Small intestine (tissue), 16 donors: ENCODE measurements at places on chromosomes 7 and 10. TPM values are rescaled to one million over a fixed set of nuclear protein-coding genes. Genes with fewer than 3 reads are reported as not detected.

CELF2 gene
- 1.8 TPM for polyA plus RNA-seq

LRMDA gene
- not detected for polyA plus RNA-seq

ABCA13 gene
- 0.16 TPM for polyA plus RNA-seq

SAP25 gene
- polyA plus RNA-seq = 2.0 TPM

RET gene
- polyA plus RNA-seq = not detected

ATOH7 gene
- polyA plus RNA-seq = 0.30 TPM

LRIT1 gene
- not detected for polyA plus RNA-seq

CTAGE6 gene
- not detected for polyA plus RNA-seq

CEP55 gene
- 0.27 TPM for polyA plus RNA-seq

GRM8 gene
- 0.12 TPM for polyA plus RNA-seq

ZNF425 gene
- polyA plus RNA-seq = 3.9 TPM

SUN3 gene
- not detected for polyA plus RNA-seq

ACTR3C gene
- 9.6 TPM for polyA plus RNA-seq

DNA sequence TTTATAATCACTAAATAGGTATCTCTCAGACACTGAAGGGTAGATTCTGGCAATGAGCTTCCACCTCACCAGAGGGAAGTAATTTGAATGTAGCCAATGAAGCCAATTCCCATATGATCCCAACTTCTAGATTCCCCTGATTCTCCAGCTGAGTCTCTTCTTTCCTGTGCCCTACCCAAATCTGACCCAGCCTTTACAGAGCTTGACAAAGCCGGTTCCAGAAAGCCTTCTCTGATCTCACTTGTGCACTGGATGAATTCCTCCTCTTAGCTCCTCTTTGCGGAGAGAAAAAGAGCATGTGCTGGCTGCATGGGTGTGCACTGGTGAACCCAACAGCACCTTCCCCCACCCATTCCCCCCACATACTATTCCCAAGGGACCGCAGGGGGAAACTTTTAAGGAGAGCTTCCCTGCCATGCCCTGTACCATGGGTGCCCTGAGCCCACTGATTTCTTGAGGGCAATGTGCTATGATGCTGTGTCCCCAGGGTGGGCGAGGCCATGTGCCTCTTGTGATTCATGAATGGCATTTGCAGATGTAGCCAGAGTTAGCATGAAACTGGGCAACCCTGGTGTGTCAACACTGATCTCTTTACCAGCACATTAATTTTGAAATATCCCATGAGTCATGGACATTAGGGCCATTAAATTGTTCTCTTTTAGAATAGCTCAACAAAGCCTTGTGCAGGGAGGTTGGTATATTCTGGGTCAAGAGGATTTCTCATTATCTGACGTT lies 50.4 kb upstream of the PLEKHA1 start:
- no peak overlapping the region for H3K4me3 ChIP-seq
- H3K36me3 ChIP-seq = no peaks in the 10 kb centered on the region
- no peak overlapping the region for H3K27ac ChIP-seq
- no peaks in the 10 kb centered on the region for H3K27me3 ChIP-seq

DNA sequence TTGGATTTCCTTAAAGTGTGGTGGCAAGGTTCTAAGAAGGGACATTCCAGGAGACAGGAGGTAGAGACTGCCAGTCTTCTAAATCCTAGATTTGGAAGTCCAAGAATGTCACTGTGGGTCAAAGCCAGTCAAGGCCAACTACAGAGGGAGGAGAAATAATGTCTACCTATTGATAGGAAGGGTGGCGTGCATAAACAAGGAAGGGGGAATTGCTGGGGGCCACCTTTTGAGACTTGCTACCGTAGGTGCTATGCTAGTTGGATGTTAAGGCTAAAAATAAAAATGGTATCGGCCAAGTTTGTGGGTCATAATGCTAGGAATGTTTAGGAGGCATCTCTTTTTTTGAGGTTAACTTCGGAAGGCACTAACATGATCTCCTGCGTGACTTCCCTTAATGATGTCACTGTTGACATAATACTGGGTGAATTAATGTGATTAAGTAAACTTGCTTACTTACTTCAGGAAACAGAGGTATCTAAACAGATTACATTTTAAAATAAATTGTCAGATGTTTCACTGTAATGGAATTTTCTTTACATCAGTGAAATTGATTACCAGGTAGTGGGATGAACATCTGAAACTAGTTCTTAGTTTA lies 4.8 kb downstream of the BTRC start:
- H3K27me3 ChIP-seq = no peaks in the 10 kb centered on the region
- DNase-seq = no peak
- no peak overlapping the region for H3K4me3 ChIP-seq
- H3K27ac ChIP-seq = no peak overlapping the region

GRCh38 chr7:115249080-115249479 lies 327.2 kb downstream of the MDFIC start:
- H3K36me3 ChIP-seq = no peaks in the 10 kb centered on the region
- no peaks in the 10 kb centered on the region for H3K27me3 ChIP-seq
- no peak overlapping the region for H3K4me3 ChIP-seq
- no peak overlapping the region for H3K27ac ChIP-seq
- no peaks in the 10 kb centered on the region for H3K4me1 ChIP-seq

DNA sequence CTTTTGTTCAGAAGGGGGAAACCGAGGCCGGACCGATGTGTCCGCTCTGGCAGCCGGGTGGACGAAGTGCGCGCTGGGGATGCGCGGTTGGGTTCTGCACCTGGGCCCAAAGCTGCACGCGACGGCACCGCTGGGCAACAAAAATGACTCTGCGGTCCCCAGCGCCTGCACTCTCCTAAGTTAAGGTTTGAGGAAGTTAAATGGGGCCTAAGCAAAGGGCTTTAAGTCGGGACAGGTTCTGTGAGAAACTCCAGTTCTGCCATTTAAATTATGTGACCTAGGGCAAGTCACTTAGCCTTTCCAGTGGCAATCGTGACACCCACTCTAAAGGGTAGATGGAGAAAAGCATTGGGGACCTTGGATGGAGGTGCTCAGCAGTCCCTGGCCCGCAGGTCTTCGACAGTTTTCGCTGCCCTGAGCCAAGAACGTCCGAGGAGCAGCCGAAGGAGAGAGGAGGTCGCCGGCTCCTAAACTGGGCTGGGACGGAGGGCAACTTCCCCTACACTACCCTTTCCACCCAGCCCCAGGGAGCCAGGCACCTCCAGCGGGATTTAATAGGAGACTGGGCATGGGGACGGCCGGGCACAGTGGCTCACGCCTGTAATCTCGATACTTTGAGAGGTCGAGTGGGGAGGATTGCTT lies 534 bp upstream of the ACBD5 start:
- H3K27ac ChIP-seq = peak overlapping the region; percentile 94
- H3K4me3 ChIP-seq = peak overlapping the region; percentile 66
- no peaks in the 10 kb centered on the region for H3K36me3 ChIP-seq
- no peak for DNase-seq

GRCh38 chr10:71331736-71332135 lies 12.7 kb downstream of the SLC29A3 start:
- DNase-seq = no peak
- peaks cover 17% of the 10 kb centered on the region for H3K4me1 ChIP-seq
- peaks cover 76% of the 10 kb centered on the region for H3K36me3 ChIP-seq
- no peak overlapping the region for H3K4me3 ChIP-seq
- H3K27ac ChIP-seq = no peak overlapping the region

GRCh38 chr10:131017566-131018285 lies 293.8 kb downstream of the TCERG1L start:
- no peak overlapping the region for H3K4me3 ChIP-seq
- no peak for DNase-seq
- H3K4me1 ChIP-seq = no peaks in the 10 kb centered on the region
- H3K27me3 ChIP-seq = no peaks in the 10 kb centered on the region

GRCh38 chr10:78319371-78319770 lies 285.7 kb downstream of the RPS24 start:
- no peaks in the 10 kb centered on the region for H3K27me3 ChIP-seq
- no peaks in the 10 kb centered on the region for H3K36me3 ChIP-seq
- H3K4me1 ChIP-seq = no peaks in the 10 kb centered on the region
- H3K4me3 ChIP-seq = no peak overlapping the region
- DNase-seq = no peak
- H3K27ac ChIP-seq = no peak overlapping the region

- H3K36me3 ChIP-seq = no peaks in the 10 kb centered on the region
- H3K4me1 ChIP-seq = no peaks in the 10 kb centered on the region
- DNase-seq = no peak
- H3K27ac ChIP-seq = no peak overlapping the region
- H3K4me3 ChIP-seq = no peak overlapping the region
These were observed 143.5 kb upstream of the CDC14C start for GRCh38 chr7:48780862-48781261.

DNA sequence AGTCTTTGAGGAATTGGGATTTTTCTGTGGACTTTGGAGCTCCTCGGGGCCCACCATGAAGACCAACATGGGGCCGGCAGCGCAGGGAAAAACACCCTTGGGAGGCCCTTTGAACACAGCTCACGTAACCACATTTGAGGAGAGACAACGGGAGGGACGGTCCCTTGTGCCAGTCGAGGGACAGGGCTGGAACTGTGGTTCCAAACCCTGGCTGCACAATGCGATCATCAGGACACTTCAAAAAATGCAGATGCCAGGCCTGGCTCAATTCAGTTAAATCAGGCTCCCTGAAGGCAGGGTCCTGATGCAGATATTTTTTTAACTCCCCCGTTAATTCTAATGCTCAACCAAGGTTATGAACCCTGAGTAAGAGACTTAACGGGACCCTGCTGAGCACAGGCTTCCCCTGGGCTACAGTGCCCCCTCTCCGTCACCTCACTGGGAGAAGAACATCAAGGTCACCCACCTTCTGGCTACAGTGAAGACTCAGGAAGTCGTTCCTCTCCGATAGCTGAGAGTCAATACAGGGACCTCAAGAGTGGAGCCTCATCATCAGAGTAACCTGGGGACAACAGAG lies 30.4 kb downstream of the LYZL1 start:
- DNase-seq = no peak
- H3K4me1 ChIP-seq = no peaks in the 10 kb centered on the region
- H3K27ac ChIP-seq = no peak overlapping the region

- no peak overlapping the region for H3K4me3 ChIP-seq
- no peaks in the 10 kb centered on the region for H3K4me1 ChIP-seq
- H3K27ac ChIP-seq = no peak overlapping the region
- H3K27me3 ChIP-seq = no peaks in the 10 kb centered on the region
- H3K36me3 ChIP-seq = no peaks in the 10 kb centered on the region
- DNase-seq = no peak
These were observed 40.2 kb upstream of the IFRD1 start for GRCh38 chr7:112410092-112410491.

GRCh38 chr10:133276435-133277201 lies at the start of gene ADAM8:
Gene ADAM8 (minus strand): TSS chr10:133276868. CDS start chr10:133276817, 51 bp downstream.
- H3K4me1 ChIP-seq = peaks cover 2% of the 10 kb centered on the region
- no peak within 1 kb of the TSS for H3K4me3 ChIP-seq
- peaks cover 2% of the 10 kb centered on the region for H3K36me3 ChIP-seq
- peak; percentile 22 for DNase-seq
- H3K27me3 ChIP-seq = no peaks in the 10 kb centered on the region

- H3K4me1 ChIP-seq = peaks cover 4% of the 10 kb centered on the region
- no peak overlapping the region for H3K4me3 ChIP-seq
- H3K36me3 ChIP-seq = no peaks in the 10 kb centered on the region
- no peak overlapping the region for H3K27ac ChIP-seq
- no peak for DNase-seq
These were observed 132.1 kb downstream of the KLF6 start for GRCh38 chr10:3652886-3653285.

- no peaks in the 10 kb centered on the region for H3K4me1 ChIP-seq
- no peak overlapping the region for H3K27ac ChIP-seq
- no peak overlapping the region for H3K4me3 ChIP-seq
- H3K36me3 ChIP-seq = no peaks in the 10 kb centered on the region
These were observed 46.7 kb upstream of the ANTXRL start for GRCh38 chr10:46239993-46240683.

- H3K27ac ChIP-seq = no peak overlapping the region
- H3K4me3 ChIP-seq = no peak overlapping the region
- no peaks in the 10 kb centered on the region for H3K27me3 ChIP-seq
- H3K36me3 ChIP-seq = no peaks in the 10 kb centered on the region
These were observed 21.7 kb downstream of the TRIM8 start for GRCh38 chr10:102665904-102666509.

GRCh38 chr7:134307320-134307719 lies 9.4 kb downstream of the SLC35B4 start:
- no peak overlapping the region for H3K27ac ChIP-seq
- H3K4me3 ChIP-seq = no peak overlapping the region

DNA sequence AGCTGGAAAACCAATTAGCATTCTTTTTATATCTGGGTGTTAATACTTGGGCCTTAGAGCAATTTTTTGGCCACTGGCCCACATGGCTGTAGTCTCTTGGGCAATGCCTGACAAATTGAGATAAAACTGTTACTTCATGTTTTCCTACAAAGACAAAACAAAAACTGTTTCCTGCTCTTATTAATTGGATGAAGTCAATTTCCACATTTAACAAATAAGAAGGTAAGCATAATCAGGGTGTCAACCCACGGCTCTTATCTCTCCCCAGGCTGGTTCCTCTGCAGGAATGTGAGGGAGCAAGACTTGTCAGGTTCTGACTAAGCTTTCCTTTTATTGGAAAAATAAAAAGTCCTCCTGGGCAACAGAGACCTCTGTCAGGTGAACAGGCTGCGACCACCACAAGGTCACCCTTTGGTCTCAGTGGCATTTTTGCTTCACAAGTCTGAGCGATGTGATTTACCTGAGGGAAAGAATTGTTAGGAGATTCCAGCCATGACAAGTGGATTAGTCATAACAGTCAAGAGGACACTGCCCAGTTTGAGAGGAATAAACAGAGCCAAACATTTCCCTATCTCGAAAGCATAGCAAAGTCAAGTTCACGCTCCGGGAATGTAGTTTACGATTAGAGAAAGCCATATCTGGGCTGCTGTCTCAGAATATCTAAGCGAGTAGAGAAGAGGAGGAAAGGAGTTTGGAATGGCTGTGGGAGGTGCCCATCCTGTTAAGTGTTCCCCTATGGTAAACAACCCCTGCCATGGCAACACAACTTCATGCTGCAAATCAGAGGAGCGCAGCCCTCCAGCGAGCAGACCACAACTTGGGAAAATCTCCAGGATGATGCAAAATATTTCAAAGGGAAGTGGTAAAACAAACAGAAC lies 144.4 kb downstream of the TES start:
- H3K4me1 ChIP-seq = no peaks in the 10 kb centered on the region
- H3K27ac ChIP-seq = peak overlapping the region; percentile 92

GRCh38 chr10:108439397-108439796 lies 1274.9 kb upstream of the SORCS1 start:
- no peak overlapping the region for H3K27ac ChIP-seq
- no peak for DNase-seq

- H3K27ac ChIP-seq = no peak overlapping the region
- no peak overlapping the region for H3K4me3 ChIP-seq
- H3K27me3 ChIP-seq = no peaks in the 10 kb centered on the region
- DNase-seq = no peak
- H3K36me3 ChIP-seq = no peaks in the 10 kb centered on the region
- no peaks in the 10 kb centered on the region for H3K4me1 ChIP-seq
These were observed 124.7 kb downstream of the GRM3 start for GRCh38 chr7:86768394-86768793.

- H3K4me3 ChIP-seq = no peak overlapping the region
- H3K36me3 ChIP-seq = no peaks in the 10 kb centered on the region
- no peak overlapping the region for H3K27ac ChIP-seq
- H3K4me1 ChIP-seq = peaks cover 3% of the 10 kb centered on the region
These were observed 118.1 kb downstream of the TPK1 start for GRCh38 chr7:144717720-144718119.
